Activated CD4-positive, alpha-beta T cell treated with anti-CD3 and anti-CD28 coated beads, Interleukin-2, amount 50 U/mL, for 48 hours (primary cell): ENCODE measurements at places on chromosomes 1 and 21.

DNA sequence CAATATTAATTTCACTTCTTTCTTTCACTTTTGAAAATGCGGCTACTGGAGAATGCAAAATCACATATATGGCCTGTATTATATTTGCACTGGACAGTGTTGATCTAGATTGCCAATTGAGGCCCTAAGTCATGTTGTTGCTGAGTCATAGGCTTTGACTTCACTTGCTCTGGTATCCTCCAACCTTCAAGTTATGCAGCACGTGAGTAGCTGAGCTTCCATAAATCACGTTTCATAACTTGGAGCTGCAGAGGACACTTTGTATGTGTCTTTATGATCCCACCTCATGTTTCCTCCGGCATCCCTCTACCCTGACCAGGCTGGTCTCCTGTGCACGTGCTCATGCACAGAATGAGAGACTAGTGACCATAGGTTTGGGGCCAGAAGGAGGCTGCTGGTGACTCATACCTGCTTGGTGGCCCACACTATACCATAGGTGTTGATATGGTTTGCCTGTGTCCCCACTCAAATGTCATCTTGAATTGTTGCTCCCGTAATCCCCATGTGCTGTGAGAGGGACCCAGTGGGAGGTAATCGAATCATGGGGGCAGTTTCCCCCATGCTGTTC lies 103.0 kb upstream of the TSPAN2 start:
- DNase-seq, result no peak

GRCh38 chr1:150233359-150234308 lies 2.3 kb downstream of the ANP32E start:
- DNase-seq, result peak; percentile 69

DNA sequence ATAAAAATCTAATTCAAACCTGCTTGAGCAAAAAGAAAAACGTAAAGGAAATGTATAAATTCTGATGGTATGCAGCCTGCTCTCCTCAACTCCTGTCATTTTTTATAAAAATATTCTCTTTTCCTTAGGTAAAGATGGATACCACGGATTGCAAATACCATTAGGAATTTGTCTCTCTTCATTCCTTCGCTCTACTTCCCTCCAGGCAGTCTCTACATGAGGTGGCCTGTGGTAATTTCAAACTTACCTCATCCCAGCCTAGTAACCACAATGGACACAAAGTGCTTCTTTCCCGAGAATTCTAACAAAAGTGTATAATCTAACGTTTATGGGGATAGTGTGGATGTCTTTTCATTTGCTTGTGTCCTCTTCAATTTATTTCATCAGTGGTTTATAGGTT lies 239.5 kb upstream of the LRRC7 start:
- DNase-seq, result no peak

DNA sequence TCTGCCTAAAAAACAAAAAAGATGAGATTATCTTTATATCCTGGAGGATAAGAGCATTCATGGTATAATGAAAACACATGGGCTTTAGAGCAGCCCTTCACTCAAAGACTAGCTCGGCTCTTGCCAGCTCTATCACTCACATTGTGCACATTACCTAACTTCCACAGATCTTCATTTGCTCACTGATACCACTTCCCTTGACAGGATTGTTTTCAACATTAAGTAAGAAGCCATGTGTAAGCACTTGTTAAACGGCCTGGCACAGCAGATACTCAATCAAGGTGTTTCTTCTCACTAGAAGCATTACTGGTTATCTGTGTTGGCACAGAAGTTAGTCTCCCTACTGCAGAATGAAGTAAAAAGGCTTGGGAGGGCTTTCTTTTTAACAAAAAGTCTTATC lies 18.7 kb downstream of the LPGAT1 start:
- no peak for DNase-seq

- peak; percentile 22 for DNase-seq
Observed at GRCh38 chr1:224498574-224499170, 64.1 kb upstream of the WDR26 start.

DNA sequence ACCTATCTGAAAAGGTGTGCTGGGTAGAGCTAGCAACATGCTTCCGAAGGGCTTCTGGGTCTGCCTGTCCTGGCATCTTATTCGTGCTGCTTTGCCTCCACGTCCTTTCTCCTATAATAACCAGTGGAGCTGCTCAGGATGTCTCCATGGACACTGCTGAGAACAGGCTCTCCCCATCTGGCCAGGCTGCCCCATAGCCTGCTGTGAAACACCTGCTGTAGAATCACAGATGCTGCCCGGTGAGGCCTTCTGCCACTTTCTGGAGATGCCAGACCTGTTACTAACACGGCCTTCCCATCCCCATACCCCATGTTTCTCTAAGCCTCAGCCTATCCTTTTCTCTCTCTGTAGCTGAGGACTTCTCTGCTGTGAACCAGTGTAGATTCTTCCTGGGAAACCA lies 120.5 kb downstream of the IER5 start:
- DNase-seq, result no peak

- DNase-seq, result no peak
Observed at GRCh38 chr1:91501523-91501851, 836 bp downstream of the CDC7 start.
